ENCODE measurements at places on chromosomes 5 and 9.

DNA sequence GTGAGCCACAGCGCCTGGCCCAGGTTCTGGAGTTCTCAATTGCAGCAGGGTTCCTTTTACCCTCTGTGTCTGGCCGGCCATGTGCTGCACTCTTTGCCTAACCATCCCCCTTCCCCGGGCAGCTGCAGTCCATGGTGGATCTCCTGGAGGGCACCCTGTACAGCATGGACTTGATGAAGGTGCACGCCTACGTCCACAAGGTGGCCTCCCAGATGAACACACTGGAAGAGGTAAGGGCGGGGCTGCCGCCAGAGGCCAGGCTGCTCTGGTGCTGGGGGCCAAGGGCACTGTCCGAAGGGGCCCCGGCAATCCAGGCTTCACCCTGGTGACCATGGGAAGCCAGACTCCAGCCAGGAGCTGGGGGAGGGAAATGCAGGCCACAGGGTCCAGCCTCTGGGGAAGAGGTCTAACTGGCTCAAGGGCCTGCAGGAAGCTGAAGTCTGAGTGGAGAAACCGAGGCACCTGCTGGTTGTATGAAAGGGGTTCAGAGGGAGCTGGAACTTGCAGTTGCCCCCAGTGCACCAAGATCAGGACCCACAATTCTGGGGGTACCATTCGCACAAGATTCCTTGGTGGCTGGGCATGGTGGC, 18.1 kb downstream of the OLFML2A start:
- DNase-seq = no peak

DNA sequence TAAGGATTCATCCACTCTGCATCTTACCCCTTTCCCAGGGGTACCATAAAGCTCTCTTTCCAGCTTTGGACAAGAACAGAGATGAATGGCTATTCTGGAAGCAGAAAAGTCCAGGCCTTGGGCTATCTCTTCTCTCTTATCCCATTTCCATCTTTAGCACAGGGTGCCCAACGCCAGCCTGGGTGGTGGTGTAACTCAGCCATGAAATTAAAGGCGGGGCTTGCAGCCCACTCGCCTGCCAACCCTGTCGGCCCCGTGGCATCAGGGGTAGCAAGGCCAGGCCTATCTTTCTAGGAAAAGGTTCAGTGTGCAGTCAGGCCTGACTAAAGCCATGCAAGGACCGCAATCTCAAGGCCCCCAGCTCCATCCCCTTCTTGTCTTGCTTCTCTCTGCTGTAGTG, 78.7 kb downstream of the FGF18 start:
- DNase-seq = no peak

DNA sequence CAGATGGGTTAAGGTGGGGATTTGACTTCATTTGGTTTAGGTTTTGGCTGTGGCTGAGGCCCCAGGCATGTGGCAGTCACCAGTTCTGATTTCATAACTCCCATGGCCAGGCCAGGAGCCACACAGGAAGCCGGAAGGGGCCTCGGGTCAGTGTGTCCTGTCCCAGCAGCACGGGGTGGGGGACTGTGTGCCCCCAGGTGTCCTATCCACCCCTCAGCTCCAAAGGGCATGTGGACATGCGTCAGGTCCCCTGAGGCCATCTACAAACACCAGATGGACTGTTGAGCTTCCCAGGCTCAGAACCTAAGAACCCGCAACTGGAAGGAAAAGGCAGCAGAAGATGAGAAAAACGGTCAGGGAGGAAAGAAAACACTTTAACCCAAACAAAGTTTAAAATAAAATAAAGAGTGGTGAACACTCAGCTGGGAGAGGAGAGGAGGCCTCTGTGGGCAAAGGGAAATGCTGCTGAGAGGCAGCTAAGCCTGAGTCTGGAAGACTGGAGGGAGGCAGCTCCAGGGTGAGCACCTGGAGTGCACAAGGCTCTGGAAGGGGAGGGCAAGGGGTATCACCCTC, 260.8 kb downstream of the AUH start:
- DNase-seq = no peak

- DNase-seq = no peak
Observed at GRCh38 chr5:134592141-134592746, 40.4 kb downstream of the SAR1B start.

- DNase-seq = no peak
Observed at GRCh38 chr5:94815313-94816039, 197.0 kb downstream of the SLF1 start.

- no peak for DNase-seq
Observed at GRCh38 chr5:69416699-69417098, 1.8 kb downstream of the MARVELD2 start.

GRCh38 chr5:103862398-103862797, 299.8 kb upstream of the NUDT12 start:
- DNase-seq = no peak

- DNase-seq = no peak
Observed at GRCh38 chr9:6924149-6924548, 166.4 kb downstream of the KDM4C start.

GRCh38 chr9:25913806-25914205, 235.6 kb upstream of the TUSC1 start:
- no peak for DNase-seq

GRCh38 chr9:109593612-109594011, 95.5 kb upstream of the PTPN3 start:
- DNase-seq = no peak

DNA sequence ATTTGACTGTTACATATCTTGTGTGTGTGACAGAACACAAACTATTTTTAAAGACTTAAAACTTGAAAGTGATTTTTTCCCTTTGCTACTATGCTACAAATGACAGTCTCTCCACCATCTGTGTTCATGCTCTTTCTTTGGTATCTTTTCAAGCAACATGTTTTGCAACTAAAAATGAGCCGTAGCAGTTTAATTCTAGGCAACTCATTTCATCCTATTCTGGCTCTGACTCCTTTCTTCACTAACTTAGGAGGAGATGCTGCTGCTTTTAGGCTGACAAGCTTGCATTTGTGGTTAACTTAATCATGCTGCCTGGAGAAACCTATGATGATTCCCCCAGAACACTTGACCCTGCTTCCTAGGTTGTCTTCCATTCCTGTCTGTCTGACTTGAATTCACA, 100.6 kb downstream of the HACD4 start:
- peak; percentile 57 for DNase-seq

DNA sequence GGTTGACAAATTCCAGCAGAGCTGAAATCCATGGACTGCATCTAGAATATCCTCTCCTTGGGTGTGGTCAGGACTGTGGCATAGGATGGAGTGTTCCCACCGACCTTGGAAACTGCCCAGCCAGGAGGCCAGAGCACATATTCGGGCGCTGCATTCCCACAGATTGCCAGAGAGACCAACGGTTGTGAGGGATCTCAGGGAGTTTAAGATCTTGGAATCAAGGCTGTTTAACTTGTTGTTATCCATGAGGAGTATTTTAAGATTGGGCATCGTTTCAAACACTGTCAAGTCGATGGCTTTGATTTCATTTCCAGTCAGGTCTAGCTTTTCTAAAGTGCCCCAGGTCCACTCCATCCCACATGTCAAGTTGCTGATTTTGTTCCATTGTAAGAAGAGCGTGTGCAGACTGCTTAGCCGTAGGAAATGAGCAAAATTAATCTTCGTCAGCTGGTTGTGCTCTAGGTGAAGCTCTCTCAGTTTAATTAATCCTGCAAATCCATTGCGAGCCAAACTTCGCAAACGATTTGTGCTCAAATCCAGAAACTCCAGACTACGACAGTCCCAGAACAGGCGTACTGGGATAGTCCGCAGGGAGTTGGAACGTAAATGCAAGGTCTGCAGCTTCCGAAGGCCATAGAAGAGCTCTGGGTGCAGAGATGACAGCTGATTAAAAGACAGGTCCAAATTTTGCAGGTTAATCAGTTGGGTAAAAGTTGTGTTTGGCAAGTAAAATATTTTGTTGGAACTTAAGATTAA, 1.5 kb downstream of the LRRTM2 start:
- DNase-seq = no peak

GRCh38 chr5:169307646-169308045, 6.7 kb upstream of the SLIT3 start:
- no peak for DNase-seq

GRCh38 chr9:68668127-68668526, 36.9 kb upstream of the PIP5K1B start:
- DNase-seq = no peak

DNA sequence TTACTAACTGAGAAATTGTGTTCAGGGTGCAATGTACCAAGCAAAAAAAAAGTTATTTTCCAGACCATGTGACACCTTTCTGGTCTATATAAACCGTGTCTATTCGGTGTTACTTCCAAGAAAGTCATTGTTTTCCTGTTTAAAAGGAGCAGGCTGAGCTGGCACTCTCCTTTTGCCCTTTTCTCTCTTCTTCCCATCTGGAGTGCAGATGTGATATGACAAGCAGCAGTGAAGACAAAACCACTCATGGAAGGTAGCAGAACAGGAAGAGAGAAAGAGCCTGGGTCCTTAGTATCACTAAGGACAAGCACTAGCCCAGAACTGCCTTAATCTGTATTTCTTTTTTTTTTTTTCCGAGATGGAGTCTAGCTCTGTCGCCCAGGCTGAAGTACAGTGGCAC, 25.6 kb downstream of the LYRM7 start:
- DNase-seq = no peak

DNA sequence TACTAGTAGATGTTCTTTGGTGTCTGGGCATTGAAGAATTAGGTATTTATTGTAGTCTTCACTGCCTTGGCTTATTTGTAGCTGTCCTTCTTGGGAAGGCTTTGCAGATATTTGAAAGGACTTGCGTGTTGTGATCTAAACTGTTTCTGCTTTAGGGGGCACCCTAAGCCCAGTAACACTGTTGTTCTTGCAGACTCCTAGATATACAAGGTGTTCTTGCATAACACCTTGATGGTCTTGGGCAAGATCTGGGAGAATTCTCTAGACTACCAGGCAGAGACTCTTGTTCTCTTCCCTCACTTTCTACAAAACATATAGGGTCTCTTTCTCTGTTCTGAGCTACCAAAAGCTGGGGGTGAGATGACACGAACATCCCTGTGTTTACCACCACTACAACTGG, 179.1 kb downstream of the FAM170A start:
- DNase-seq = no peak

GRCh38 chr5:15785531-15785981, 285.6 kb downstream of the FBXL7 start:
- DNase-seq = peak; percentile 41

- DNase-seq = peak; percentile 10
Observed at GRCh38 chr9:72440378-72440777, 75.4 kb upstream of the ZFAND5 start.

DNA sequence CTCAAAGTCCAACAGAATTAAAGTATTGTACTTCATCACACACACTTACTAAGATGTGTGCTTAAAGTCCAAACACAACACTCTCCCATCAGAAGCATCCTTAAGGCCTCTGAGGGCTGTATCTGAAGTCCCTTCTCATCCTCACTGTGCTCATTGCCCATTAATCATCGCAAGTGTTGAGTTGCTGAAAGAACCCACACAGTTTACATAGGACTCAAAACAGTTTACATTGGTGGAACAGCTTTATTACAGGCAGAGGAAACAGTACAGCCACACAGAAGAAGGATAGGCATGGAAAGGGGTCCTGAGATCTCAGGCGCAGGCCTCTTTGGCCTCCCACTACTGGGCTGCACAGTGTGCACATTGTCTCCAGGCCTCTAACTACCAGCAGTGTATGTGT, 113.4 kb downstream of the CMYA5 start:
- DNase-seq = no peak

- DNase-seq = no peak
Observed at GRCh38 chr9:93107151-93107824, 11.3 kb downstream of the CARD19 start.

- no peak for DNase-seq
Observed at GRCh38 chr5:123610209-123610608, 98.2 kb downstream of the CSNK1G3 start.

DNA sequence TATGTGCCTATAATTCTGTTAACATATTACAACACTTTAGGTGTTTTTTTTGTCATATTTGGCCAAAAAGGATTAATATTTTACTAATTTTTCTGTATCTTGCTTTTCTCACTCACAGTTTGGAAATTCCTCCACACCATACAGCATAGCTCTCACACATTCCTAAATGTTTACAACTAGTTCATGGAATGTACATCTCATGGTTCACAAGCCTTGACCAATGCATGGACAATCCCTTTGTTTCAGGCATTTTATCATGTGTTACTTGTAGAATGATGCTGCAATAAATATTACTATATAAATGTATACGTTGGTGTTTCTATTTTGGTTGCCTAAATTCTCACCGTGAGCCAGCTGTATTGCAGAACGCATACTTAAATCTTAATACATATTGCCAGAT, 80.5 kb upstream of the SPATA31C2 start:
- DNase-seq = no peak

- DNase-seq = no peak
Observed at GRCh38 chr9:5575000-5575399, 53.9 kb upstream of the RIC1 start.

GRCh38 chr5:59655693-59656309, 237.7 kb downstream of the PDE4D start:
- no peak for DNase-seq

- DNase-seq = peak; percentile 38
Observed at GRCh38 chr9:131270171-131271015, 5.9 kb downstream of the FAM78A start.

DNA sequence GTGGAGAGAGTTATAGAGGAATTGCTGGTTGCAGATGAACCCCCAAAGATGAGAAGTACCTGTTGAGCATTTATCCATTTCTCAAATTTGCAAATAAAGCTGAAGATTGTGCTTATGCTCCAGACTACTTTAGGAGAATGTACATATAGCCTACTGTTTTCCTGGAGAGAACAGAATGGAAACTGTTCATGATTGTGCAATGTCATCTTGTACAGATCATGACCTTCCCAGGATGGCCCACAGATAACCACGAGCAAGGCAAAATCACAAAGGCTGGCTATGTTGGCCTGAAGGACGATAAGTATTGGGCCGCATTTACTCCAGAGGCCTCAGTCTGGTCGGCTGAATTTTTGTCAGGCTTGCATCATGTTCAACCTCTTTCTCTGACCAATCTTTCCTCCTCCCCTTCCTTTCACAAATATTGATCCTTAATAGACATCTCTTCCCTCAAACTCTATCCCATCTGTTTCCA, 28.5 kb upstream of the RICTOR start:
- DNase-seq = no peak

DNA sequence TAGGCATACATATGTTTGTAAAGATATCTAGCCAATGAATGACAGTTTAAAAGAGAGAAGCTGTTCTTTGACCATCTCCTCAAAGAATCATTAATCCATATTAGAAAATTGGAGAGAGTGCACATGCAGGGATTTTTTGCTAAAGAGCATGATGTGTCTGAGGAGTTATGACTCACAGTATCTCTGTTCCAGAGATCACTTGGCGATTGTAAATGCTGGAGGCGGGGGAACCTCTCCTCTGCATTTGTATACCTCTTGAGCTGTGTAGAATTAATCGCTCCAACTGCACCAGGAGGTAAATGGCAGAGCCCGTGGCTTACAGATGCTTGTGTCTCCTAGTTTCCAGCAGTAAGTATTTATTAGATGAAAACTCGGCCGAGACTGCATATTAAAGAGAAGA, 3.6 kb upstream of the SPATA31D1 start:
- DNase-seq = no peak

GRCh38 chr5:150272531-150272930, 17.0 kb downstream of the CAMK2A start:
- DNase-seq = peak; percentile 17

Measured in hippocampal formation (tissue), 2 donors.